ENCODE measurements at places on chromosomes 2 and 18.

DNA sequence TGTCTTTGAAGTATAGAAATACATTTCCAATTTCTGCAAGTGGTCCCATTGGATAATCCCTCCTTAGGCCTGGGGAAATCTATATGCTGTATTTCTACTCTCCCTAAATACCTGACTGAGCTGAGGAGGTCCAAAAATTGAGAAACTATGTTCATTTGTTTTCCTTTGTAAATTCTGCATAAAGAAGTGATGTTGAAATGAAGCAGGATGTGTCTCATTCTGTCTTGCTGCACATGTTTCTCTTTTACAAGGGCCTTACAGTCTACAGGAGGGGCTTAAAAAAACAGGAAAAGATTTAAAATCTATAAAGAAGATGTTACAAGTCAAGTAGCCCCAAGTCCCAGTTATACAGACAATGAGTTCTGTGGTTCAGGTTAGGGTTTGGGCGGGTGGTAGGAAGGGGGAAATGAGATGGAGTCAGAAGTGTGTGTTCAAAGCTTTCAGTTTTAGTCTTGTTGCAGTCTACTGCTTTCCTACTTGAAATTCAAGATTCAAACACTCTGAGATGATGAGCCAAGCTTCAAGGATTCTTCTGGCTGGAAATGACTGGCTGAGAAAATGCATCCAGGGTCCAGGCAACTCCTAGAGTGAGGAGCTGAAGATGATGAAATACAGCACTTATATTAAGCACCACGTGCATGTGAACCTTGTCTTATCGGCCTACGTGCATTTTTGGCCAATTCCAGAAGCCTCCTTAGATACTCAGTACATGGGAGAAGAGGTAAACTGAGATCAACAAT is 146.3 kb upstream of the CELF4 start:
- no peak for DNase-seq

GRCh38 chr2:196399722-196400691 is 228.6 kb upstream of the STK17B start:
- DNase-seq = no peak

DNA sequence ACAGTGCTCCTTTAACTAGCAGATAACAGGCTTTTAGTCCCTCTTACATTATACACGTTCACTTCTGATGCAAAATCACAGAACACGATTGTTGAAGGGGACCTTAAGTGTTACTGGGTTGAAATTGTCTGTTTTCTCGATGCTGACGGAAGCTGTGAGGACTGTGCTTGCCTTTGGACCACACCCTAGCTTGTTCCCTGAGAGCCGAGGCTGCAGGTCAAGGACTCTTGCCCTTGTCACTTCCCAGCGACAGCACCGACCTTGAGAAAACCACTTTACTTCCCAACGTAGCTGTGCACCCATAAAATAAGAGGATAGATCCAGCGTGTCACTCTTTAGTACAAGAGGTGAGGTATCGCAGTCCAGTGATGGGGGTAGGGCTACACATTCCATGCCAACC is 701.0 kb downstream of the DCDC2C start:
- DNase-seq = no peak

GRCh38 chr2:128604045-128604444 is 285.4 kb upstream of the HS6ST1 start:
- no peak for DNase-seq

- DNase-seq = no peak
Measured at GRCh38 chr18:22182884-22183697, 13.7 kb downstream of the GATA6 start.

DNA sequence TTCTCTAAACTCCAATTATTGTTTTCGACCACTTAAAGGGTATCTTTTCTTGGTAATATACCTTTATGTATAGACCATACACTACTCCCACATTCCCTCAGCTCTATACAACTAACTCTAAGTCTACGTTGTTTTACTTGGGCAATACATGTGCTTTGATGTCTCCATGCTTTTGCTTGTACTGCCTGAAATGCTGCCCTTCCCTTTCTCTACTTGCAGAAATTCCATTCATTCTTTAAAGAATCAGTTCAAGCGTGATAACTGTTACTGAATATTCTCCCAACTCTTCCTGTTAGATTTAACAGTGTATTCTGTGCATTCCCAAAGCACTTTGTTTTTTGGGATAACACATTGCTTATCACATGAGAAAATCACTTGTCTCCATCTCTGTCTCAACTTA is 157.0 kb upstream of the AQP4 start:
- DNase-seq = no peak

GRCh38 chr2:85695121-85695520 is 963 bp downstream of the GNLY start:
- no peak for DNase-seq

GRCh38 chr2:145245268-145245870 is 725.5 kb upstream of the ZEB2 start:
- DNase-seq = no peak

- DNase-seq = no peak
Measured at GRCh38 chr18:40769786-40770185, 1185.2 kb upstream of the PIK3C3 start.

GRCh38 chr2:125324273-125324672 is 1299.2 kb downstream of the CNTNAP5 start:
- DNase-seq = no peak

DNA sequence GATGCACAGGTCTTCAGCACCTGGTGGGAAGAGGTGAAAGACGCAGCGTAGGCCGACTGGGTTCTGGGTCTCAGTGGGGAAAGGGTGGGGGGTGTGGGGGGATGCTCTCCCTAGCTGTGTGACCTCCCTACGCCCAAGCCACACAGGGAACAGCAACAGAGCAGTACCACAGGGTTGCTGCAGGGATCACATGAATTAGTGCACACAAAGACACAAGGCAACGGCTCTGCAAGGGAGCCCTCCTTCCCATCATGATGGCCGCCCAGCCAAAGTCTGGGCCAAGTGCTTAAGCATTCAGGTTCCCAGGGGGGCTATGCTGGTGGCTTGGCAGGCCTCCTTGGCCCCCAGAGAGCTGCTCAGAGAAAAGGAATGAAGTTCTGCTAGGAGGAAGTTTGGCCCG is 28.2 kb upstream of the GBX2 start:
- no peak for DNase-seq

- no peak for DNase-seq
Measured at GRCh38 chr2:213271947-213272346, 12.3 kb upstream of the SPAG16 start.

- DNase-seq = no peak
Measured at GRCh38 chr2:169822785-169823392, 1.8 kb downstream of the METTL5 start.

DNA sequence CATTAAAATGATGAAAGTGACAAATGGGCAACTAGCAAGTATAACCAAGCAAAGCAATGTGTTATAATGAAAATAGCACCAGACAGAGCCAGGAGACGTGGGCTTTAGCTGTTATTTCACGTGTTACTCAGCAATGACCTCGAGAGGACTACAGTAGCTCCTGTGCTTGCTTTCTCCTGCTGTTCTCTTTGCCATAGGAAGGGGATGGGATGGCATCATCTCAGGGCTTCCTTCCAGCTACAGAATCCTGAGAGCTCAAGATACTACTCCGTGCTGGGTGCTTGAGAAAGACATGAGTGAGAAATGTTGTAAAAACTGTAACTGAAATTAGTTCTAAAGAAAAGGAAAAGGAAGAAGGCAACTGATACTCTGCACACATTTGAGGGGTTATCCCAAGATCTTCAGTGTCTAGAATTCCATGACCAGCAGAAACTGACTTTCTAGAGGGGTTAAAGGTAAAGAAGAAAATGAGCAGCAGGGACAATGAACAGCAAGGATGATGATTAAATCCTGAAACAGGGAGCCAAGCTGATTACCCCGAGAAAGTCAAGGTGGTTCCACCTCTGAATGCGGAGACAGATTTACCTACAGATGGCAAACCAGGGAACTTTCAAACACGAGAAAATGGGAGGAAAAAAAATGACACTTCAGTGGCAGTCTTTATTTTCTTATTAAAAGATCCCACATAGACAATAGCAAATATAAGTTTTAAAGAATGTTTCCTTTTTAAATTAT is 33.4 kb downstream of the GAREM1 start:
- DNase-seq = no peak

DNA sequence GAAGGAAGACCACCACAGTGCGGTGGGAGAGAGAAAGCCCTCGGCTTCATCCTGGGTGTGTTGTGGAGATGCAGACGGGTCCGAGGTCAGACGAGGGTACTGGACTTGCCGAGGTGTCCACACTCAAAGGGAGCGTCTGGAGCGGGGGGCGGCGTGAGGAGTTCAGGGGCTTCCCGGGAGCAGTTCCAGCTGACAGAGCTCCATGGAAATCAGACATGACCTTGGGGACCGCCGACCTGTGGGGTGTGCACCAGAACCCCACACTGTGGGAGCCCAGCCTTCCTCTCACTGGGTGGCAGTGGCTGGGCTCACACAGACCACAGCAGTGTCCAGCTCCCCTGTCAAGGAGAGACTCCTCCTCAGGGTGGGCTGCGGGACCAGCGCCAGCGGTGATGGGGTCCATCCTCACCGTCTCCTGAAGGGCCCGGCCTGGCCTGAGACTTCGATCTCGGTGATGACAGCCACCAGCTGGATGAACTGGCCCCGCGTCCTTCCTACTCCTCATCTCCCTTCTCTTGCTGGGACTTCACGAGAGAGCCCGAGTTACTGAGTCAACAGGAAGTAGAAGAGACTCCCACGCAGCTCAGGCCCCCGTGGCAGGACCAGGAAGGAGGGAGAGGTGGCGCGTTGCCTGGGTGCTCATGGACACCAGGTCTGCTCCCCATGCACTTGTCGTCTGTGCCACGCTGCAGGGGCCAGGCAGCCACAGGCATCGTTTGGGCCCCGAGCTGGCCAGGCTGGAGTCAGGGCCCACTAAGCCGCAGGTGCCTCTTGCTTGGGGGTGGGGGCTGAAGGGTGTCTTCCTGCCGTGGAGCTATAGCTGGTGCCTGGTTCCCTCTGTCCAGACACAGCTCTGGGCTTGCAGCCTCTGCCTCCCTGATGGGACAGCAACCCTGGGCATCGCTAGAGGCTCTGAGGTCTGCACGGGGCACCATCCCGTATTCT is 101.9 kb upstream of the CTDP1 start:
- no peak for DNase-seq

Data from thymus (tissue), 14 donors.